ENCODE measurements at places on chromosomes 7 and 10.

DNA sequence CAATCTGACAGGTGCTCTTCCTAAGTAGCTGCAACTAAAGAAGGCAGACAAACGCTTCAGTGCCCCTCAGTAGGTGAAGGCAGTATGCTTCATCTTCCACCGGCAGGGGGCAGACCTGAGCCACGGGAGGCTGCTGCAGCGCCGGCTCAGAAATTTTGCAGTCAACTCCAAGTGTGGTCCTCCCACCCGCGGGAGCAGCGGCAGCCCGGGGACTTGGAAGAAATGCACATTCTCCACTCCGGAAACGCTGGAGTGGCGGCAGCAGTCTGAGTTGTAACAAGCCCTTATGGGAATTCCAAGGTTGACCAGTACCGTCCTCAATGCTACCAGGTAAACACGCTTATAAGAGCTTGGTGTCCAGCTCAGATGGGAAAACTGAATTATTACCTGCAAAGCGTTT lies 3.4 kb downstream of the IGFBP3 start:
- DNase-seq, result peak; percentile 91

DNA sequence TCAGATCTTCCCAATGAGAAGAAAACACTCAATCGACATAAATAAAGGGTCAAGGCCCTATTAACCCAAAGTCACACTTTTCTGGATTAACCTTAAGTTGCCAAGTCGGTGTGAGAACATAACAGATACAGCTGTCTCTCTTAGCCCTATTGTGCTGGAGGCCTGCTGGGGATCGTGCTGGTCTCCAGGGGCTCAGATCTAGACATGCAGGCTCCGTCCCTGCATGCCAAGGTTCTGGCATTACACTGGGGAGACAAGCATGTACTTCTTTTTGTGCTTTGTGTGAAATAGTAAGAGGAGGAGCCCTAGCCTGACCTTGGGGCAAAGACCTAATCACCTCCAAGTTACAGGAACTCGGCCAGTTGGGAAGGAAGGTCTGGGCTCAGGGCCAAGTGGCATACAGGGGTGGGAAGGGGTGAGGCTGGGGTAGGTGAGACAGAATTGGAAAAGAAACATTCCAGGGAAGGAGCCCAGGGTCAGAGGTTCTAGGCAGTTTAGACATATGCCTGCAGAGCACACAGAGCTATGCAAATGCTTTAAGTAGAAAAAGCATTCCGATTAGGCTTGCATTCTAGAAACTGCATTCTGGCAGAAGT lies 216.4 kb downstream of the HECW1 start:
- DNase-seq, result no peak

DNA sequence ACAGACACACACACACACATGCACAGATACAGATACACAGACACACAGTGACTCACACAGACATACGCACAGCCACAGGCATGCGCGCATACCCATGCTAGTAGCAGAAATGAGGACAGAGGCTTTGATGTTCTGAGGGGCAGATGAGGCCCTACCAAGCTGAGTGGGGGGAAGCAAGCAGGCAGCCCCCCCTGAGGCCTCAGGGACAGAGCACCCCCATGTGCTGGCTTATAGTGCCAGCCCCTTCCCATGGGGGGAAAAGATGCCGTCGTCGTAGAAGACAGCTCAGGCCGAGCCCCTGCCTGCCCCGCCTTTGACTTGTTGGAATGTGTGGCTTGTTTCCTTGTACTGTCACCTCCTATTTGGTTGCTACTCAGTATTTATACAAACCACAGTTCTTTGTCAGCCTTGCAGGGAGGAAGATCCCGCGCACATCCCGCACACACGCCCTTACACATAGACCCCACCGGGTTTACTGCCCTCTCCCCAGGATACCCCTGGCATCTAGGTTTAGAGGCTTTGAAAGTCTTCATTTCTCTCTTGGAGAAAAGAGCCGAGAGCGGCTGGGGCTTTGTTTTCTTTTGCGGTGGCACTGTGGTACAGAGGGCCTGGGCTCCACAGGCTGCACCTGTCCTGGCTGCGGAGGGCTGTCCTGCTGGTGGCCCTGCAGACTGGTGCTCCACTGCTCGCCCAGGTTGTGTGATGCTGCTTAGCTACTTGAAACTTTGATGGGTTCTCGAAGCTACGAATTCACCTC lies 112.5 kb downstream of the DOCK1 start:
- no peak for DNase-seq

- no peak for DNase-seq
These were observed at the start of gene AFAP1L2 for GRCh38 chr10:114404171-114405010. TSS of gene AFAP1L2 (minus strand) at chr10:114404502. CDS start at chr10:114404455, 47 bp downstream.

DNA sequence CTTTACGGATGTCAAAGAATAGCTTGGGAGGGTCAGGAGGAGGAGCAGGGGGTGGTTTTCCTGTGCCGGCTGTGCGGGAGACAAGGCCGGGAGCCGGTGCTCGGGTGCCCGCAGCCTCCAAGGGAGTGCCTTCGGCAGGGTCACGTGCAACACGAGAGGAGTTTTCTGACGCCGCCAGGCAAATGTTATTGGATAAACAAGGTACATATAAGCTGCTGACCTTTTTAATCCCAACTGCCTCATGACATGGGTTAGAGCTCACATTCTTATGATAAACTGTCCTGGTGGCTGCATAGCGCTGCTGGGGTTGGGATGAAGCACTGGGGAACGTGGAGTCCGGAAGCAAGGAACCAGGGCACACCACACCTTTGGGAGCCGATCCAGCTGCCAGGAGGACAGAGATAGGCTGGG lies 124.8 kb upstream of the PDLIM1 start:
- DNase-seq, result no peak

DNA sequence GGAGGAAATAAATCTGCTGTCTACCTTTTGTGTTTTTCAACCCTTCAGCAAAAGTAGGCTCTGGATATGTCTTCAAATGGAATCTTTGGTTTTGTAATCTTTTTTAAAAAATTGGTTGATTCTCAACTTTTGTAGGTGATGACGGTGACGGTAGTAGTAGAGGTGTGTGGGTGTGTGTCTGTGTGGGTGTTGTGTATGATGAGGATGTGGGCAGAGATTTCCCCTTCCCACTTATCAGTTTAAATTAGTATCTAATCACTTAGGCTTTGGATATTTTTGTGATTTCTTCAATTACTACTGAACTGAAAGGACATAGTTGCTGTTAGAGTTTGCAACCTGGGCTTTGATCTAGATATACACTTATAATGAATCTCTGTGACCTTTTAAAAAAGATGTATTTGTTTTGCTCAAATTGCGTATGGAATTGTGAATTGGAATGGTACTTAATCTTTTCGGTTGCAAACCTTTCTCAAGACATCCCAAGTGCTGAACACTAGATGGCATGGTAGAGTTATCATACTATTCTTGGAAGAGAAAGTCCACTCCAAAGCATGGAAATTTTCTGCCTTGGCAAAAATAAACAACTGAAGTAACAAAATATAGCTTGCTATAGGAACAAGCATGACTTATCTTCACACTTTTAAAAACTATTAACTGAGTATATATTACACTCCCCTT lies 51.9 kb upstream of the A1CF start:
- DNase-seq, result no peak

DNA sequence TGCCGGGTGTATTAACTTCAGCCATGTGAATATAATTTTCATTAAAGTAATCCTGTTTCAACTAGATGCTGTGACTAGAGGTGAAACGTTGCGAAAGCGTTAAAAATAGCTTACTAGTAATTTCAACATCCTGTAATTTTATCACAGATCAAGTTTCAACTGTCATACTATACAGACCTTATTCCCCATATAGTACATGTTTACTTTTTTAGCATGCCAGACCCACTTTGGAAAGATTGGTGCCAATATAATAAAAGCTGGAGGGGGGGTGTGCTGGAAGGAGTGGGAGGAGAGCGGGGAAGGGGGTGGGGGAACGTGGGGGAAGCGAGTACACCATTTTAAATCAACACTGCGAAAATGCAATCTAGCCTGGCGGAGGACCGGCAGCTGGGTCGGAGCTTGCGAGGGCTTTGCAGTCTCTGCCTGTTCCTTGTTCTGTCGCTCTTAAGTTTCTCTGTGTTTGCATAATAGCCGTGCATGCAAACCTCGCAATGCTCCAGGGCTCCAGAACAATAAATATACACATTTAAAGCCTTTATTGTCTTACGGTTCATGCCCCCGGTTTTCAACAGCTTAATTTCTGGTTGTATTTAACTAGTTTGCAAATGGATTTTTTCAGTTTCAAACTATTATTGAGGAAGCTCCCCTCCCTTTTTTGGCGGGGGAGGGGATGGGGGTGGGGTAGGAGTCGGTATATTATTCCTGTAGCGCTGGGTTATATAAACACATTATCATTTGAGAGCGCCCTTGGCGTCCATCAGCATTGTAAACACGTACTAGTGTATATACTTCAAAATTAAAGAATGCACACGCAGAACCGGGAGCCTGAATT lies 1.3 kb upstream of the ARID5B start:
- peak; percentile 92 for DNase-seq

GRCh38 chr7:50393076-50393475 lies 57.1 kb downstream of the FIGNL1 start:
- no peak for DNase-seq

Data from spleen (tissue), 13 donors.